Kidney (tissue), 22 donors: ENCODE measurements at places on chromosomes 1 and 21.

DNA sequence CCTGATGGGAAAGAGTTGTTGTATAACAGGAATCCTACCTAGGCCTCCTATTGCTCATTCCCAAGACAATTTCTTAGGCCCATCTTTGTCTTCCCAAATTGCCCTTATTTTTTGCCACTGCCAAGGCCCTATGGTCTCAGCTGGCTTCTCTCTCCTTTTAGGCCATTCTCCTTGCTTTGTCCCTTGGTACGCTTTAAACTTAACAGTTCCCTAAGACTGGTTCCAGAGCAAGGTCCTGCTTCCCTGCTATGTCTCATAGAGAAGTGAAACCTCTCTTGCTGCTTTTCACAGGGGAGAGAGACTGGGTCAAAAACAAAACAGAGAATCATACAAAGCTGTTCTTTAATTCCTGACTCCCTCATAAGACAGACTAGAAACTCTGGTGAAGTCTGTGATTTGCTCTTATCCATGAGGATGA lies 77.1 kb downstream of the XCL2 start:
- no peak for DNase-seq

DNA sequence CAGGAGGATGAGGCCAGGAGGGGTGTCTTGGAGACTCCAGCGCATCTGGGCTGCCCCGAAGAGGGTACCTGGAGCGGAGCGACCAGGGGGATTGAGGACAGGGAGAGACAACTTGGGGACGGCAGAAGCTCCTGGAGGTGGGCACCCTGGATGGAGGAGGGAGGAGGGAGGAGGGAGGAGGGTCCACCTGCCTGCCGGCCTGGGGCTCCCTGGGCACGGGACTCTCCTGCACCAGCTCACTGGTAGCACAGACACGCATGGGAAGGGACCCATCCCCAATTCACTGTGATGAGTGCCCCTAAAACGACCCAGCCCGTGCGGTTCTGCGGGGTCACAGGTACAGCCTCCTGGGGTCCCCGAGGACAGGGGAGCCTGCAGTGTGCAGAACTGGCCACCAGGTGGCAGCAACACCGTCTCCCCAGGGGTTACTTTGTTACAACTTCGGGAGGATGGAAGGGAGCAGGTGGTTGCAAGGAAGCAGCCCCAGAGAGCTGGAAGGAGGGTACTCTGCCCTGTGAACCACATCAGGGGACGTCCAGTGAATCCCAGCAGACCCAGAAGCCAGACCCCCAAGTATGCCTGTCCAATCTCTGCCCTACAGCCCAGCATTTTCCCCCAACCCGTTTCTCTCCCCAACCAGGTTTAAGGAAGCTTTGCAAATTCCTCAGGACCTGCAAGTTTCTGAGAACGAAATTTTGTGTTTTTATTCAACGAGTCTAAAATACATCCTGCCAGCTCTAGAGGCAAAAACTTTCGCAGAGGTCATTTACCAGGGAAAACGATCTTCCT lies 482.4 kb downstream of the NPHP4 start:
- peak; percentile 63 for DNase-seq

GRCh38 chr1:39849203-39849602 lies 34.1 kb downstream of the TRIT1 start:
- DNase-seq = no peak

GRCh38 chr1:241677201-241677600 lies 25.1 kb downstream of the WDR64 start:
- no peak for DNase-seq

DNA sequence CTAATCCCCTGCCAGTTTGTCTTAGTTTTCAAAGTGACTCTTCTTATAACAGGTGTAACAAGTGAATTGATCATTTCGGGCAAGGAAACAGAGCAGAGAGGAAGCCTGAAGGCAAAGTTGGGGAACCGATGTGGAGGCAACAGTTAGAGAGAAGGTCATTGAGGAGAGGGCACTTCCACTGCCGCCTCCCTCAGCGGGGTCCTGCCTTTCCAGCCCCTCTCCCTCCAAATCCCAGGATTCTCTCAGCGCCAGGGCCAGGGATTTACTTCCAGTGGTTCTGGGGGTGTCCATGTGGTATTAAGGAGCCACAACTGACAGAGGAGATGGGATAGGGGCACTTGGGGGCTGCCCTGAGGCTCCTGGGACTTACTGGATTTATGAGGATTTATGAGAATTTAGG lies 39.7 kb upstream of the PDE9A start:
- no peak for DNase-seq

GRCh38 chr1:184199036-184199435 lies 147.5 kb downstream of the TSEN15 start:
- DNase-seq = no peak

DNA sequence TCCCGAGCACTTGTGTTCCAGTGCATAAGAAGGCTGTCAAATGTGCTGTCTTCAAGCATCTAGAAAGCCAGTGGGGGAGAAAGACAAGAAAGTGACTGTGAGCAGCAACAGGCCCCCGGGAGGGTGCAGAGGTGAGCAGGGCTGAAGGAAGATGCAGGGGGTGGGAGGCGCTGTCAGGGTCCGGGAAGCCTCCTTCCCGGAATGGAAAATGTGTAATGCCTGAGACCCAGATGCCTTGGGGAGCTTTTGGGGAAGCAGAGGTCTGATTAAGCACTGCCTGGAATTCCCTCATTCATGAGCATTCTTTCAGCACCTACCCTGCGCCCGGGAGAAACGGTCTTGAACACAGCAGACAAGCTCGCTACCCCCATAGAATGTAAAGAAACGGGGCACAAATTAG lies 1.3 kb downstream of the NPHP4 start:
- no peak for DNase-seq

GRCh38 chr1:89523572-89524368 lies 859 bp upstream of the LRRC8B start:
- DNase-seq = peak; percentile 87

DNA sequence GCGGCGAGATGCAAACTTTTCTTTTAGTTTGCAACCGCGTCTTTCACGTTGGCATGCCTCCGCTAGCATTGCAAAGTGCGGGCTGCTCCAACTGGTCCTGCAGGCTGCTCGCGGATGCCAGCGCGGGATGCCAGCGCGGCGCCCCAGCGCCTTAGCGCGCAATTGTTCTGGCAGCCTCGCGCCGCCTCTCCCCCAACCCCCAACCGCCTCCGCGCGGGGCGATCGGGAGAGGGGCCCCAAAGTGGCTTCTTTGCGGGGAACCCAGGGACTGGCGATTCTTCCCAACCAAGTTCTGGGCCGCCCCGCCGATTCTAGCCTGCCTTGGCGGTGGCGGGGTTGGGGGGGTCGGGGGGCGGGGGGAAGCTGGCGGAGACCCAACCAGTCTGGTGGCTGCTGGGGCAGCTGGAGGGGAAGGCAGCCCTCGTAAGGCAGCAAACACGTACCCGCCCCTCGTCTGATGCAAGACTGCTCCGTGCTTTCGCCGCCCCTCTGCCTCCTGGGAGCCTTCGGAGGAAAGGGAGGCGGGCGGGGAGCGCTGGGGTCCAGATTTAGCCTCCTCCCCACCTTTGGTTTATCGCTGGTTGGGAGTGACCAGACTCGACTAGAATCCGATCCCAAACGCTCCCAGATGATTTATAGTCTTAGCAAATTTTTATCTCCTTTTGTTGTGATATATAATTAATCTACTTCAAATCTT lies 756 bp downstream of the PHGDH start:
- peak; percentile 93 for DNase-seq

GRCh38 chr1:172545396-172546004 lies 12.6 kb downstream of the SUCO start:
- DNase-seq = no peak

DNA sequence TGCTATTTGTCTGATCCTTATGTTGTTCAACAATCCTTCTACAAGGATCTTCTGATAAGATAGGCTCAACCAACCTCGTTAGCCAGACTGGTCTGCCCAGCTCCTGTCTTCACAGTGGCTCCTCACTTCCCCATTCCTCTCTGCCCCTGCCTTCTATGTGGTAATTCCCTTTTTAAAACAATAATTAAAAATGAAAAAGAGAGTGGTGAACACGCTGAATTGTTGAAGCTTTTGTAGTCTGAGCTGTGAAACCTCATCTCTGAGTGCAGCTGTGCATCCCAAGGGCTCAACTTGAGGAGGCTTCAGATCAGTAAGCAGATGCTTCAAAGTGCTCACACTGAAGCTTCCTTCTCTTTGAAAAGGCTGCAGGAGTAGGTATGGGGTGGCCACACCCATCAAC lies 70.7 kb upstream of the JUN start:
- no peak for DNase-seq

DNA sequence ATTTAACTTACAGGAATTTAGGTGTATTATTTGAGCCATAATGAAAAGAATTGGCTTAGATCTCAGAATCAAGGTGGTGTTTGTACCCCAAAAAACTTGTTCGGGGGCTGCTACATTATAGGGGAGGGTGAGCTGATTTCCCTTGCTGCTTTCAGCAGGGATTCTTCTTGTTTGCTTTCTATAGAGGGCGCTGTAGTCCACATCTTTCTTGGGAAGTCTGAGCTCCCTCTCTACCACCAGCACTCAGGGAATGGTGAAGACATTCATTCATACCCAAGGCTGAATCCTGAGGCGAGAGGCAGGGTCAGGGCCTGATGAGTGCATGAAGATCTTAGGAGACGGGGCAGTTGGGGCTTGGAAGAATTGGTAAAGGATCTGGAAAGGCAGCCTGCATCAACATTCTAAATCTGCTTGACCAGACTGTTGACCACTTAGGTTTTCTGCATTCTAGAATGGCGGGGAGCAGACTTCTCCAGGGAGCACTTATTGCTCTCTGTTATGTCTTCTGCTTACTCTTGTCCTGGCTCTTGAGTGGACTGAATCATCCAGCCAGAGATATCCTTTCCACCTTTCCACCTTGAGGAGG lies 18.9 kb downstream of the SPATA46 start:
- no peak for DNase-seq
